Activated naive CD8-positive, alpha-beta T cell treated with anti-CD3 and anti-CD28 coated beads, Interleukin-2, amount 10 ng/mL, durations not matched to agents 7 days and 5 days (primary cell): ENCODE measurements at places on chromosomes 1 and 21.

DNA sequence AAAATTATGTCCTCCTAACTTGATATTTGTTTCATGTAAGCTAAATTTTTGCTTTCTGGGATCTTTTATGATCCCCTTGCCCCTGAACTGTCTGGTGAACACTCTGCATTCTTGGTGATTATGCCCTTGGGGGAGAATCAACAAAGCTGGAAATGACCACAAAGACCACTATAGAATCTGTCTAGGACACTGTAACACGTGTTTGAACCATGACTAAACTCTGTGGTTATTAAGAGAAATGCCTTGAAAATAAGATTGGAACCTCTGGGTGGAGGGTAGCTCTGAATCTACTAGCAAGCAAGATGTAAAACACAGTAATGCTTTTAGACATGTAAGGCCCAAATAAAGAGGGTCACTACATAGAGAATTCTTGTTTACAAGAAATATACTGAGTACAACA is 237.5 kb downstream of the HMCN1 start:
- DNase-seq, result no peak

GRCh38 chr1:167095368-167095767 is 1.5 kb downstream of the STYXL2 start:
- DNase-seq, result no peak

DNA sequence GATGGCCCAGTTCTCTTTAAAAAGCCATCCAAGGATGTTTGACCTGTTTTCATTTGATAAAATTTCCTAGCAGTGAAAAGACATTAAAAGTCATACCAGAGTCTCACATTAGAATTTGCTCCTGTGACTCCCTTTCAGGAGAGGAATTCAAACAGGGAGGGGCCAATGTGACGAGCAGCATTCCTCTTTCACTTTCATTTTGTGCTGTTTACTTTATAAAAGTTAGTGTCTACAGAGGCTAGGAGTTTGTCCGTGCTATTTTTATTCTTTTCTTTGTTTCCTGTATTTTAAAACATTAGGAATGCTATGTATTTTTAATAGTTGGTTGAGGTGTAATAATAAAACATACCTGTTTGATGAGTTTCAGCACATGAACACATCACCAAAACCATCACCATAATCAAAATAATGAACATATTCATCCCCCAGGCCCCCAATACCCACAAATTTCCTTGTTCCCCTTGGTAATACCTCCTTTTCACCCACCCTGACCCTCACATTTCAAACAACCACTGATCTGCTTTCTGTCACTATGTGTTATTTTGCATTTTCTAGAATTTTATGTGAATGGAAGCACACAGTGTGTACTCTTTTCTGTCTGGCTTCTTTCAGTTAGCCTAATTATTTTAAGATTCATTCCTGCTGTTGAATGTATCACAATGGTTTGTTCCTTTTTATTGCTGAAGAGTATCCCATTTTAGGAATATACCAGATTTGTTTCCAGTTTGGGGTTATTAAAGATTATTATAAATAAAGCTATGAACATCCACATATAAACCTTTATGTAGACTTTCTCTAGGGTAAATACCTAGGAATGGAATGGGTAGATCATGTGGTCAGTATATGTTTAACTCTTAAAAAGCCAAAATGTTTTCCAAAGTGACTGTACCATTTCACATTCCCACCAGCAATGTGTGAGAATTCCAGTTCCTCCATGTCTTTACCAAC is 129.5 kb downstream of the TENT5C start:
- no peak for DNase-seq

DNA sequence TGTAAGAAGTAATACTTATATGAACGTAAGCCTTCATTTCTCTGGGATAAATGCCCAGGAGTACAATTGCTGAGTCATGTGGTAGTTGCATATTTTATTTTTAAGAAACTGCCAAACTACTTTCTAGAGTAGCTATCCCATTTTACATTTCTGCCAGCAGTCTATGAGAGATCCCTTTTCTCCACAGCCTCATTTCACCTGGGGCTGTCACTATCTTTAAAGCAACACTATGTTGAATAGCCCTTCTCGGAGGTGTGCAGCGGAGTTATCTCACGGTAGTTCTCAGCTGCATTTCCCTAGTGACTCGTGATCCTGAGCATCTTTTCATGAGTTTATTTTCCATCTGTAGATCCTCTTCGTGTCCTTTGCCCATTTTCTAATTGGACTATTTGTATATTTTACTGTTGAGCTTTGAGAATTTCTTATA is 93.4 kb downstream of the ADARB1 start:
- DNase-seq, result no peak

DNA sequence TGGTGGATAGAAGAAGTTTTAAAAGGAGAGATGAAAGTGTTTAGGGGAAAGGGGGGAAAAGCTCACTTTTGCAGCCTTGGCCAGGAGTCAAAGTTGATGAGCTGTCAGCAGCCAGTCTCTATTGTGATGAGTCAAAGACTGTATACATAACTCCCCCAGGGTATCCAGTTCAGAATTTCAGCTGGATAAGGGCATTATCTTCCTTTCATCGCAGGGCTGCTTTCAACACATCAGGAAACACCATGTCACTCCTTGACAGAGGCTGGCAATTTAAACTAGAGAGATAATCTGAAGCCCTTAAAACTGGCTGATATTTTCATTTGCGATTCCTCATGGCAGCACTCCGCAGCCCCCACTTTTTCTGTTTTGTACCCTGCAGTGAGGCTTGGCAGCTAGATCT is 328.5 kb downstream of the TBX15 start:
- DNase-seq, result no peak

DNA sequence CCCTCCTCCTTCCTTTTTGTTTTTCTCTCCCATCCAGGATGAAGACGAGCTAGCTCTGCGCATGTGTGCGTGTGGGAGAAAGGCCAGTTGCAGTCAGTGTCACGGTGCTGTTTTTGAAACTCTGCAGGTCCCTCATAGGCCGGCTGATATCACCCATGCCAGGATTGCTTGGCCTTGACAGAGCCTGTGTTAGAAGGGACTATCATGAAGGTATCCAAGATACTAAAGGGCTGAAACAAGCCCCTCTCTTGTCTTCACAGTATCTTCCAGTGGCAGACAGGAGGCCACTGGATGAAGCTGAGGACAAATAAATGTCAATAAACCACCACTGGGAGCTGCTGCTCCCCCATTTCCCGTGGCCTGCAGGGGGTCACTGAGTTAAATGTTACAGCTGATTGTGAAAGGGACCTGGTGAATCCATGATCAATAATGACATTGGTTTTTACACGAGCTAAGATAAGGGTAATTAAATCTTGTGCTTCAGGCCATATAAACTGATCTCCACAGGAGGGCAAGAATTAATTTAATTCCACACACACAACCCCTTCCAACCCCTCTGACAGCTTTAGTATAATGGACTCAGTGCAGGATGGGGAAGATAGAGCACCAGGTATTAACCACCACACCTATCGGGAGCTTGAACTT is 64.6 kb upstream of the TARBP1 start:
- no peak for DNase-seq

DNA sequence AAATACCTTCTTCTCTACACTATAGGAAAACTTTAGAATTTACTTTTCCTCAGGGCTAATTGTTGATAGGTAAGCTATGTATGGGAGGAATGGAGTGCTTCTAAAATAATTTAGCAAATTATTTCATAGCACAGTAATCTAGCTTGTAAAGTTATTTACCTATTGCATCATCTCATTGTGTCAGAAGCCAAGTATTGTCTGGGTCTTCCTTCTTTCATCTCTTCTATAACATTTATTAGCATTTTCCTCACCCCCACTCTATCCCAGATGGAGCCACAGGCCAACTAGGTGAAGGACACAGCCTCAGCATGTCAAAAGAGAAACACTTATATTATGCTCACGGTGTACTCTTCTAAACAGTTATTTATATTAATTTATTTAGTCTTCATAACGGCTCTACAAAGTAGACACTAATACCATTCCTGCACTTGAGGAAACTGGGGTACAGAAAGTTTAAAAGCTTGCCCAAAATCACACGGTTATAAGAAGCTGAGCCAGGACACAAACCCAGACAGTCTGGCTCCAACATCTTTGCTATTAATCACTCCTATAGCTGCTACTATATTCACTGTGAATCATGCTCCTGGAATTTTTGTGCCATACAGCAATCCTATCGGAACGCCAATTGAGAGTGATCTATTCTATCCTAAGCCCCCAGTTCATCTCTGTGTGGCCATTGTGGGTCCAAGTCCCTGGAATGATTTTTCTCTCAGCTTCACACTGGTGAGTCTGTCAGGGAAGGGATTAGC is 43.1 kb downstream of the OR10J5 start:
- DNase-seq, result no peak

- DNase-seq, result no peak
Measured at GRCh38 chr21:37001441-37001840, 5.1 kb upstream of the RIPPLY3 start.

DNA sequence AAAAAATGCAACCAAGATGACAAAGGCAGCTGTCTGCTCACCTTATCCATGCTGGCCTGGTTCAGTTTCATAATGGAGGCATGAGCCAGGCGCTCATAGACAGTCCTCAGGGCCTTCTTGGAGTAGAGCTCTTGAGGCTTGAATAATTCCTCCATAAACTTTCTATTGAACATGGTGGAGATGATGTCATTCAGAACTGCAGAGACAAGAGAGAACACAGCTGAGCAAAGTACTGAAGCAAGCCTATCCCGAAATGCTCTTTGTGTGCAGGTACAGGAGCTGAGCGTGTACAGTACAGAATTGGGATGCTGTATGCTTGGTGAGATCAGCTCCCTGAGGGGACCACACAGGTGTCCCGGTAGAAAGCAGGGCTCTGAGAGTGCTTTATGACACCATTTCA is 11.5 kb downstream of the OSCP1 start:
- DNase-seq, result no peak

GRCh38 chr1:42164551-42165420 is at the start of gene GUCA2A:
TSS of gene GUCA2A (minus strand) at chr1:42164745. CDS start at chr1:42164712, 33 bp downstream.
- no peak for DNase-seq
